ENCODE measurements at places on chromosomes 3 and 15.

GRCh38 chr3:5190147-5190791 is 2.8 kb downstream of the EDEM1 start:
- DNase-seq, result no peak

DNA sequence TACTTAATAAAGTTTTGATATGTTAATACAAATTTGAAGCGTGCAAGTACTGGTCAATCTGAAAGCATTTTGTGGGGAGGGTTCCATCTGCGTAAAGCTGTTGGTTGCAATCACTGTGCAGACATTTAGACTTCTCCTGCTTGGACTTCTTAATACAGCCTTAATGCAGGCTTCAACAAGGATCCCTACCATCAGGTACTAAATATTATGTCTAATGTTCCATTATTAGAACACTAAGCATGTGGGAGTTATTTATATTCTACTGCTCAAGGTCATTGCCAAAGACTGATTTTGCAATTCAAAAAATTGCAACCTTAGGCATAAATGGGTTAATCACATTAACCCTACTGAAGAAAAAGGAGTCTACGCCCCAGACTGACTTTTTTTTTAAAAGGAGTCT is 73.9 kb upstream of the MYO5C start:
- DNase-seq, result no peak

DNA sequence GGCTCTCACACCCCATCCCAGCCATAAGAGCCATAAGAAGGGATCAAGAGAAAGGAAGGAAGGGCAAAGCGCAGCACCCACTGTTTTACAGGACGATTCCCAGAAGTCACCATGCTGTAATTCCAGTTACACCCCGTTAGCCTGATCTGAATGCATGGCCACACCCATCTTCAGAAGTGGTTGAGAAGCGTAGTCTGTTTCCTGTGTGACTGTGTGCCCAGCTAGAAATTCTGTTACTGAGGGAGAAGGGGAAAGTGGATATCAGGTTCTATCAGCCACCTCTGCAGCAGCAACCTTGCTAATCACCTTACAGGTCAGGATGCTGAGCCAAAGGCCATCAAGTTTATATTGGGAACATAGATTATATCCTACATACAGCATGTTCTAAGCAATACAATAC is 260.0 kb downstream of the ABHD5 start:
- no peak for DNase-seq

DNA sequence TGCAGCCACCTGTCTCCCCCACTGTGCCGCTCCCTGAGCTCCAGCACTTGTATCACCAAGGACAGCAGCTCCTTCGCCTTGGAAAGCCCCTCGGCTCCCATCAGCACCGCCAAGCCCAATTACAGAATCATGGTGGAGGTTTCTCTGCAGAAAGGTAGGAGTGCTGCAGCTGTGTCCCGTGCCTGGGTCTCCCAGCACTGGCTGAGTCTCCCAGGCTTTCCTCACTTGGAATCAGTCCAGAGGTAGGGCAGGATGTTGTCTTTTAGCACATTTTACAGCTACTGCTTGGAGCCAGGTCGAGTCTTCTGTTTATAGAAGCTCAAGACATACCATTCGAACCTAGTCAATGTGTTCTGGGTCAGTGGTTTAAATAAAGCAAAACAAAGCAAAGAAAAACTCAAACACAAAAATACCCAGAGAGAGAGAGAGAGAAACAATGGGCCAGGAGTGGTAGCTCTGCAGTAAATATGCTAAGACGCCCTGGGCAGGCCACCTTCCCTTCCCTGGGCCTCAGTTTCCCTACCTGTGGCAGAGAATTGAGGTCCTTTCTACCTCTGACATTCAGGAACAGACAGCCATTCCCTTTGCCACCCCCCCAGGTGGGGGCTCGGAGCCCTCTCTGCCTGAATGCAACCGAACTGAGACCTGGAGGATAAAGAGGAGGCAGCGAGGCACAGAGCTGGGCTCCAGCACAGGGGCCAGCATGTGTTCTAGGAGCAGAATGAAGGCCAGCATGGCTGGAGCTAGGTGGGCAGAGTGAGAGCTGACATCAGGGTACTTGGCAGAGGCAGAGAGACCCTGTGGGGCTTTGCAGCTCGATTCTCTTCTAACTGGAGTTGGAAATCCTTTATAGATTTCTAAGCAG is 44.1 kb downstream of the STARD5 start:
- DNase-seq, result no peak

- DNase-seq, result no peak
Observed at GRCh38 chr3:67526246-67526645, 128.2 kb downstream of the SUCLG2 start.

DNA sequence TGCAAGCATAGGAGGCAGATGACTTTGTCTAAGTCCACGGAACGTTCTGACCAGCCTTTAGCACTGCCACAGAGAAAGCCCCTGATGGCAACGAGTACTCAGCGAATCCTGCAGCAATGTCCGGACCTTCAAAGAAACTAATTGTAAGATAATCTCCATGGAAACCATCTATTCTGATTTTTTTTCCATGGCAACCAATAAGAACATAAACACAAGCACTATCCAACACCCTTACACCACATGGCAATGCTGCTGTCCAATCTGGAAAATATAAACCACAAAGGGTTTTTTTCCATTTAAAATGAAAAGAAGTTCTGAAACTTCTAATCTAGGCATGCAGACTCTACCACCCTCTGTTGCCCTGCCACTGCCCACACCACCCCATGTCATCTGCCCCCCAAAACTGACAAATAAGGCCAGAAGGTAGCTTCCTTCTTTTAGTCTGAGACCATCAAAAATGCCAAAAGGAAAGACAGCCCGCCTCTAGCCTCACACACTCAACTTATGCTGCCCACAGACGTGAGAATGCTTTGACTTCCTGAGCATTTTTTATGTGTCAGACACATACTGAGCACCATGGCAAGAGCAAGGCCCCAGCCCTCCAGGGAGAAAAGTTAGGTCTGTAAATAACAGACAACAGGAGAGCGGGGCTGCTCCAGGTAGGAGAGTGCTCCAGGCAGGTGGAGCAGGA is 44.5 kb downstream of the POC1A start:
- no peak for DNase-seq

DNA sequence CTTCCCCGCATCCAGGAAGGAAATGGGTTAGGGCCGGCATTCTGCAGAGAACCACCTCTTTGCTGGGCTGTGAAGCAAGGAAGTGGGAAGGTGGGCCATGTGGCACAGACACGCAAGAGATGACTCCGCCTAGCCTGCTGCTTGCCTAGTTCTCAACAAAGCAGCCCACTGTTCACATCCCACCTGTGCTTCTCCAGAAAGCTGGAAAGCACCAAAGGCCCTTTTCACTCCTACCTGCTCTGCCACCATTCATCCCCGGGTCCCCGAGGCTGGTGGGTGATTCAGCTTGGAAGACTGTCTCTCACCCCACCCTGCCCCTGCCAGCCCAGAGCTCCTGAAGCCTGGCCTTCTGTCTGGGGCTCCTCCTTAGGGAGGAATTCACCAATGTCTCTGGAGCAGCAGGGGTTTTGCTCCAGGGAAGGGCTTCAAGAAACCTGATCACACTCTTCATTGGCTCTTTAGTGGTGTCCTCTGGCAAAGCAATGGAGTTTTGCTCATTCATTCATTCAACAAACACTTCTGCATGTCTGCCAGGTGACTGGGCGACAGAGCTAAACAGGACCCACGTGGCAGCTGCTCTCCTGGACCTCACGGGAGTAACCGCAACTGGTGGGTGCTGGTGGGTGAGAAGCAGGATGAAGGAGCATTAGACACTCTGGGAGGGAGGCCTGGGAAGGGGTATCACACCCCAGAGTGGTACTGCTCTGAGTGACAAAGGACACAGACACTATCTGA is 145.4 kb upstream of the TLE3 start:
- DNase-seq, result no peak

GRCh38 chr3:129352650-129353588 is 74.2 kb downstream of the HMCES start:
- DNase-seq, result no peak

GRCh38 chr15:41992803-41993190 is 20.4 kb upstream of the EHD4 start:
- no peak for DNase-seq

DNA sequence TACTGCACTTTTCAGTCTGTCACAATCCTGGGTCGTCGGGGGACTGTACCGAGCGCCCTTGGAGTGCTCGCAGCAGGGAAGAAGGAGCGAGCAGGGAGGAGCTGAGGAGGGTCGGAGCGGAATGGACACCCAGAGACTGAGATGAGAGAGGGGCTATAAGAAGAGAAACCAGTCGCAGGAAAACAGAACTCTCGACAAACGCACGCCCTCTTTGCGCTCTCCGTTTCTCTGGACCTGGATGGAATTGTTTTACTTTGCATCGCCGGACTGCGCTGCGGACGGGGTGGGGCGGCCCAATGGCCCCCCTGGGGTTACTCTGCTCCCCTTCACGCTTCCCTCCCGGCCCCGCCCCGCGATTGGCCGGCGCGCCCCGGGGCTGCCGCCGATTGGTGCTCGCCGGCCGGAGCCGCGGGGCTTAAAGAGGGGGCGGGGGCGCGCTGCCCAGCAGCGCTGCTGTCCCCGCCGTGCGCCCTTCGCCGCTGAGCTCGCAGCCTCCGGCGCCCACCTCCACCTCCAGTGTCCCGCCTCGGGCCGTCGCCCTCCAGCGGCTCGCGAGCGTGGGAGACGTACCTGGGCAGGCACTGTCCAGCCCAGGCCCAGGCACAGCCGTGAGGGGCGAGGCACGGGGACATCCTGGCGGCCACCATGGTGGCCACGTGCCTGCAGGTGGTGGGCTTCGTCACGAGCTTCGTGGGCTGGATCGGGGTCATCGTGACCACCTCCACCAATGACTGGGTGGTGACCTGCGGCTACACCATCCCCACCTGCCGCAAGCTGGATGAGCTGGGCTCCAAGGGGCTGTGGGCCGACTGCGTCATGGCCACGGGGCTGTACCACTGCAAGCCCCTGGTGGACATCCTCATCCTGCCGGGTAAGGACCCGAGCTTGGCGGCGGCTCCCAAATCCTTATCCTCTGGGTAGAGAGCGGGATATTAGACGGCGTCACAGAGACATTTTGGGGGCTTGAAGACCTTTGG is at the start of gene CLDN11:
CLDN11 (plus strand) TSS at position 447 of the 977 bp plus-strand sequence; CDS start at position 646, 199 bp downstream.
- DNase-seq, result no peak

GRCh38 chr15:75065467-75065850 is 42.1 kb downstream of the PPCDC start:
- no peak for DNase-seq

- no peak for DNase-seq
Observed at GRCh38 chr3:197197334-197197733, 101.1 kb downstream of the DLG1 start.

DNA sequence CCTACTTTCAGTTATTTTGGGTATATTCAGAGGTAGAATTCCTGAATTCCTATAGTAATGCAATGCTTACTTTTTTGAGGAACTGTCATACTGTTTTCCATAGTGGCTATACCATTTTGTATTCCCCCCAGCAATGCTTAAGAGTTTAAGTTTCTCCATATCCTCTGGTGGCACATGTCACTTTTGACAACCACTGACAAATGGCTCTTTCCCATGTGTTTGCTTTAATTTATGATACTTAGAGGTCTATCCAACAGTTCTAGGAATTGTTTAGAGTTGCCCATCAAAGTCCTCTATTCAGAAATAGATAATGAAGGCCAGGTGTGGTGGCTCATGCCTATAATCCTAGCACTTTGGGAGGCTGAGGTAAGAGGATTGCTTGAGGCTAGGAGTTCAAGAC is 128.9 kb upstream of the CFAP20DC start:
- no peak for DNase-seq

DNA sequence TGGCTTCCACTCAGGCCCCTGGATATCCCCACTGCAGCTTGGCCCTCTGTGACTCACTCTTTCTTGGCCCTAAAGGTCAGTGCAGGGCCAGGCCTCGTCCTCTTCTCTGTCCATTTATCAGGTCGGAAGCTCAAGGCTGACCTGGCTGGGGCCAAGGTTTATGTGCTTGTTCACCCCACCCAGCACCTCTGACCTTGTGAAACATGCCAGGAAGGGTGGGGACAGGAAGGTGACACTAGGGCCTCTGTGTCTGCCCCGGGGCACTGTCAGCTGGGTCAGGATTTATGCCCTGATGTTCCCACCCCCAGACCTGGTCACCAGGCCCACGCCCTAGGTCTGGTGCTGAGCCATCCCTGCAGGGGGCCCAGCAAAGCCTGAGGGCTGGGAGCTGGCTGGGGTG is 103.8 kb downstream of the FBLN2 start:
- DNase-seq, result no peak

DNA sequence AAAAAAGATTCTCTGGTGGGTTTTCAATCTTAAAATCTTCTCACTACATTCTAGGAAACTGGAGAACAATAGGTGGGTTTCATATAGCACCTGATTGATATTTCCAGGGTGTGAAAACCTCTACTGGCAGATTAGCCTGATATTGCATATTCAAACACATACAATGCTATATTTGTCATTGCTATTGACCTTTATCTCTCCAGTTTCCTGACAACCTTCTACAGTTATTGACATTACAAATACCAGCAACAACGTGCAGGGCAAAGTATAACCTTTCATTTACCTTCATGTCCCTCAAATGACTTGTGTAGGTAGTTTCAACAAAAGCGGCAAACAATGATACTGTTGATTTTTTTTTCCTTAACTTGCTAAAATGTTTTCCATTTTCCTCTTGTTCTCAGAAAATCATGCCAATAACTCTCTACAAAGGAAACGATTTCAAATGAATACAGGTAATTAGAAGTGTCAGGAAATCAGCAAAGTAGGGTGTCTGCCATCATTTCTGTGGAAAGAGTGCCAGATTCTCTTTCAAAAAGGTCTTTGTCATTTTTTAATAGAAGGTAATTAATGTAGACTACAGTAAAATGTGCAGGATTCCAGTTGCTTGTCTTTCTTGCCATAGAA is 72.6 kb upstream of the CDIN1 start:
- DNase-seq, result no peak

GRCh38 chr15:59274126-59274970 is 67.7 kb downstream of the LDHAL6B start:
- no peak for DNase-seq

DNA sequence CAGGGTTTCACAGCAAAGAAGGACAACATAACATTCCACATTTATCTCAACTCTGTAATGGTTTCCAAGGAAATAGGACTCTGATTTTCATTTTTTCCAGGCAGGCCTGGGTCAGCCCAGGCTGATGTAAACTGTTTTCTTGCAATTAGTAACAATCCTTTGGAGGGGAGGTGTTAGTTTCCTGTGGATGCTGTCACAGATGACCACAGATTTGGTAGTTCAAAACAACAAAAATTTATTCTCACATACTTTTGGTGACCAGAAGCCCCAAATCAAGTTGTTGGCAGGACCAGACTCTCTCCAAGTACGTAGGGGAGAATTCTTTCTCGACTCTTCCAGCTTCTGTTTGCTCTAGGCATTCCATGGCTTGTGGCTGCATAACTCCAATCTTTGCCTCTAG is 88.0 kb downstream of the EDEM1 start:
- DNase-seq, result no peak

GRCh38 chr3:112860898-112861297 is 14.2 kb upstream of the CD200R1L start:
- no peak for DNase-seq

- no peak for DNase-seq
Observed at GRCh38 chr3:194277104-194277785, 73.9 kb downstream of the CPN2 start.

- DNase-seq, result no peak
Observed at GRCh38 chr3:161560008-161560637, 63.5 kb downstream of the OTOL1 start.

Measured in activated CD4-positive, CD25-positive, alpha-beta regulatory T cell treated with anti-CD3 and anti-CD28 coated beads, Interleukin-2, amount 50 U/mL, for 16 hours (primary cell).